ENCODE measurements at places on chromosomes 6 and 20.

GRCh38 chr6:44156494-44157151 is 2.0 kb upstream of the CAPN11 start:
- no peak for DNase-seq

DNA sequence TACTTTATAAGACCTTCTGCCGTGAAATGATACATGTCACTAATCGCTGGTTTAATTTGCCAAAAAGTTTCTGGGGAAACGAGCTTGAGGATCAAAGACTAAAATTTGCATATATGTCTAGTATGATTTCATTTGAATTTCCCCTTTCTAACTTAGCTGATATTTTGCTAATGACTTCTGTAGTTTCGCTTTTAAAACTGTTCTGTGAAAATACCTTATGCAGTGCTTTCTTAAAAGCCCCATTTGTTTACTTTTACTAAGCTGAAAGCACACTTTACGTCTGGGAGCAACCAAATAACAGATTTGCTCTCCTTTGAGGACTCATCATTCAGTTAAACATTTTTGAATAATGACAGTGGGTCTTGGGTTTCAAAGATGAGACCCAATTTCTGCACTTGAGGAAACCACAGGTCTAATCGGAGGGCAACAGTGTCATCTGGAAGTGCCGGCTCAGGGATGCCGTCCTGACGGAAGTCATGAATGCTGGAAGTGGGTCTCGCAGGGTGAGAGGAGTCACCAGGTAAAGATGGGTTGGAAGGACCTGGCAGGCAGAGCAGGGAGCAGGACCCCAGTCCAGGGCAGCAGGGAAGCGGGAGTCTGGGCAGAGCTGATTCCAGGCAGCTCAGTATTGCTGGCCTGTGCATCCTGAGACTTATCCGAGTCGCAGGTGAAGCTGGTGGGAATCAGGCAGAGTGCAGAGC is 33.2 kb downstream of the PLEKHG1 start:
- DNase-seq = no peak

GRCh38 chr20:23039885-23040508 is 4.9 kb downstream of the SSTR4 start:
- no peak for DNase-seq

DNA sequence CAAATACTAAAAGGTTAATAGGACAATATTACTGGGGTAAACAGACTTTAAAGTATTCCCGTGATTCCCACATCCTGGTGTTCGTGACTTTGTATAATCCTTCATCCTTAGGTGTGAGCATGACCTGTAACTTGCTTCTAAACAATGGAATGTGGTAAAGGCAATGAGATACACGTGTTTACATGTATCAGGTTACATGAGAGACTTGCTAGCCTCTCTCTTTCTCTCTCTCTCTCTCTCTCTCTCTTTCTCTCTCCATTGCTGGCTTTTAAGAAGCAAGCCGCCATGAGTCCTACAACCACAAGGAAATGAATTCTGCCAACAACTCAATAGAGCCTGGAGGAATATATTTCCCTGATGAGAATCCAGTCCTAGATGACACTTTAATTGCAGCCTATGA is 83.9 kb upstream of the LGSN start:
- no peak for DNase-seq

All from activated naive CD4-positive, alpha-beta T cell (primary cell).